SJCRH30 (cell line): ENCODE measurements at places on chromosomes 4 and X. TPM values are rescaled to one million over a fixed set of nuclear protein-coding genes. Genes with fewer than 3 reads are reported as not detected.

Gene HAND2
- 2.3 and 3.4 TPM in 2 replicates for total RNA-seq

Gene ADH1C
- total RNA-seq, result not detected in 2 replicates

Gene ERCC6L
- 34.8 and 36.6 TPM in 2 replicates for total RNA-seq

Gene KLHL34
- 0.03 TPM in 1 of 2 replicates, not detected in the other for total RNA-seq

Gene PAPSS1
- total RNA-seq, result 46.5 and 50.0 TPM in 2 replicates

DNA sequence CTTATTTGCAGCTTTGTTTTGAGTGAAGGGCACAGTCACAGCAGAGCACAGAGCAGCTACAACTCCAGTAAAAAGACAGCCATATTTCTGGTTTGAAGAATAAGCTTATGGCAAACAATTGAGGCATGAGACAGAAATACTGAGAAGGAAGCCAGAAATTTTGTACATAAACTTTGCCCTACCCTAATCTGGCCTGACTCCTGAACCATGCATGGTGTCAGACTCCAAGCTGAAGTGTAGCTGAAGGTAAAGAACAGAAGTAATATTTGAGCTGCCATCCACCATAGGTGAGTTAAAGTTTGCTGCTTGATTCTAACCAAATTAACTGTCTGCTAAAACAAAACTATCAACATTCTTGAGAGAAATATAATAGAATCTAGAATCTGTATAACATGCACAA, 24.5 kb upstream of the TMEM192 start:
- no peak for DNase-seq
- H3K36me3 ChIP-seq, result no peaks in the 10 kb centered on the region
- H3K4me1 ChIP-seq, result no peaks in the 10 kb centered on the region
- H3K27me3 ChIP-seq, result no peaks in the 10 kb centered on the region

DNA sequence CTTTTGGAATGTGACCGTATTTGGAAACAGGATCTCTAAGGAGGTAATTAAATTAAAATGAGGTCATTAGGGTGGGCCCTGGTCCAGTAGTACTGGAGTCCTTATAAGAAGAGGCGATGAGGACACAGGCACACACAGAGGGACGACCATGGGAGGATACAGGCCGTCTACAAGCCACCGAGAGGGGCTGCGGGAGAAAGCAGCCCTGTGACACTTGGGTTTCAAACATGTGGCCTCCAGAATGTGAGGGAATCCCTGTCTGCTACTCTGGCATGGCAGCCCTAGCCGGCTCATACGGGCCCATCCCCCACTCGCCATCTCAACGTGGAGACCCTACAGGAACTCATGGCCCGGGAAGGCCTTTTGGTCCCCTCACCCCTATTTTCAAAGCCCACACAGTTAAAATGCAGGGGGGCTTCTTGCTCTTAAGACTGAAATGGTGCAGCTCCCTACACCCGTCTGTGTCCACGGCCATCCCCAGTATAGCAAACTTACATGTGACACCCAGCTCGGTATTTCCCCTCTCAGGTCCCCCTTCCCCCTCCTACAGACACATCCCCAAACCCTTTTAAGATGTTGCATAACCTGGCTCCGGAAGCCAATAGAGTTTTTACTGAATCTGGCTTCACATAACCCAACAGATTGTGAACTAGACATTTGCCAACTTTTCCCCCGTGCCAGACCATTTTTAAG, 124.1 kb upstream of the TBL1X start:
- peak overlapping the region; percentile 53 for H3K4me3 ChIP-seq
- no peaks in the 10 kb centered on the region for H3K36me3 ChIP-seq
- H3K4me1 ChIP-seq, result peaks cover 13% of the 10 kb centered on the region

DNA sequence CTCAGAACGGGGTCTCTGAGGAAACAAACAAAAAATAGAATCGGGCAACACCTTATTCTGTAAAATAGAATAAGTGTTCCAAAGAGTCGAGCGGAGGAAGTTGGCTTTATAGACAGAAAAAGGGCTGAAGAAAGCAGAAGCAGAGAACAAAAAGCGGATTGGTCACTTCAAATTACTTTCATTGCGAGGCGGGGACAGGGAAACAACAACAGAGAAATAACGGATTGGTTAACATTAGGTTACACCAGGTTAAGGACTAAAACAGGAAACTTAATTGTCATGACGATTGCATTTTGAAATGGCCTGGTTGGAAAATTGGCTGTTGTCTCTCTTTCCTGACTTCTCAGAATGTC, 433 bp upstream of the COQ2 start:
- no peaks in the 10 kb centered on the region for H3K36me3 ChIP-seq
- no peaks in the 10 kb centered on the region for H3K27me3 ChIP-seq
- H3K4me1 ChIP-seq, result 0 out of 2 replicates have a peak, but pooled peaks cover 3% of the 10 kb centered on the region

DNA sequence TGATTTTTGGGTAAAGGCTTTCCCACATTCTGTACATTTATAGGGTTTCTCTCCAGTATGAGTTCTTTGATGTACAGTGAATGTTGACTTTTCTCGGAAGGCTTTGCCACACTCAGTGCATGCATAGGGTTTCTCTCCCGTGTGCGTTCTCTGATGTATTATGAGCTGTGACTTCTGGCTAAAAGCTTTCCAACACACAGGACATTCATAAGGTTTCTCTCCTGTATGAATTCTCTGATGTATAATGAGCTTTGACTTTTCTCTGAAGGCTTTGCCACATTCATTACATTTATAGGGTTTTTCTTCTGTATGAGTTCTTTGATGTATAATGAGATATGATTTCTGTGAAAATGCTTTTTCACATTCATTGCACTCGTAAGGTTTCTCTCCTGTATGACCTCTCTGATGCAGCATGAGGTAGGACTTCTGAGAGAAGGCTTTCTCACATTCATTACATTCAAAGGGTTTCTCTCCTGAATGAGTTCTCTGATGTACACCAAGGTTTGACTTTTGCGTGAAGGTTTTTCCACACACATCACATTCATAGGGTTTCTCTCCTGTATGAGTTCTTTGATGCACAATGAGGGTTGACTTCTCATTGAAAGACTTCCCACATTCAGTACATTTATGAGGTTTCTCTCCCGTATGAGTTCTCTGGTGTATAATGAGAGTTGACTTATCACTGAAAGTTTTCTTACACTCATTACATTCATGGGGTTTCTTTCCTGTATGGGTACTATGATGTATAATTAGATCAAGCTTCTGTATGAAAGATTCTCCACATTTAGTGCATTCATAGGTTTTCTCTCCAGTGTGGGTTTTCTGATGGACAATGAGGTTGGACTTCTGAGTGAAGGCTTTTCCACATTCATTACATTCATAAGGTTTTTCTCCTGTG, 27.3 kb downstream of the ZNF182 start:
- no peak overlapping the region for H3K4me3 ChIP-seq
- no peaks in the 10 kb centered on the region for H3K4me1 ChIP-seq
- no peak for DNase-seq
- no peaks in the 10 kb centered on the region for H3K27me3 ChIP-seq

GRCh38 chr4:145734576-145735346, 54.8 kb downstream of the C4orf51 start:
- DNase-seq, result peak; percentile 20
- H3K27ac ChIP-seq, result peak overlapping the region; percentile 93
- H3K4me3 ChIP-seq, result no peak overlapping the region
- H3K27me3 ChIP-seq, result no peaks in the 10 kb centered on the region
- no peaks in the 10 kb centered on the region for H3K36me3 ChIP-seq

GRCh38 chr4:176841711-176842112, 49.0 kb upstream of the VEGFC start:
- H3K4me1 ChIP-seq, result peaks cover 14% of the 10 kb centered on the region
- no peak overlapping the region for H3K27ac ChIP-seq
- no peaks in the 10 kb centered on the region for H3K36me3 ChIP-seq
- H3K4me3 ChIP-seq, result no peak overlapping the region

GRCh38 chr4:171242831-171243230, 570.4 kb upstream of the GALNTL6 start:
- no peaks in the 10 kb centered on the region for H3K4me1 ChIP-seq
- no peaks in the 10 kb centered on the region for H3K27me3 ChIP-seq
- no peak for DNase-seq
- H3K36me3 ChIP-seq, result no peaks in the 10 kb centered on the region
- no peak overlapping the region for H3K4me3 ChIP-seq

- H3K4me3 ChIP-seq, result no peak within 1 kb of the TSS
- H3K4me1 ChIP-seq, result no peaks in the 10 kb centered on the region; the same call in 1 of the 2 replicates
- no peaks in the 10 kb centered on the region; the same call in 1 of the 2 replicates for H3K27me3 ChIP-seq
- DNase-seq, result no peak
Measured at GRCh38 chr4:75630174-75630936, at the start of gene CDKL2. CDKL2 (minus strand) TSS chr4:75630528; CDS start chr4:75625988, 4,540 bp downstream.

DNA sequence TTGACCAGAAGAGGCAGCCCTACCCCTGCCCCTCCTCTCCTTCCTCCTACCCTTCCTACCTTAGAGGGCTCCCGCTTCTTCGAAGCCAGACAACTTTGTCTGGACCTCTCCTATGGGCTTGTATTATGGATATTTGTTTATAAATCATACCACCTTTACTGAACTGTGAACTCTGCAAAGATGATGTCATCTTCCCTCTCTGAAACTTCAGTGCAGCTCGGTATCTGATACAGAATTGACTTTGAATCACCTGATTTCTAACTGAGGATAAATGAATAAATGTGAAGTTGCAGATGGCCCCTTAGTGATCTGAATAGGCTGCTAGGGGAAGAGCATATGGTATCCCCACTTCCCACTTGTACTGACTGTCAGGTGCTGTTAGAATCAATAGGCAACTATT, 1.1 kb upstream of the OTC start:
- H3K27me3 ChIP-seq, result no peaks in the 10 kb centered on the region
- no peak overlapping the region for H3K4me3 ChIP-seq
- H3K36me3 ChIP-seq, result no peaks in the 10 kb centered on the region

DNA sequence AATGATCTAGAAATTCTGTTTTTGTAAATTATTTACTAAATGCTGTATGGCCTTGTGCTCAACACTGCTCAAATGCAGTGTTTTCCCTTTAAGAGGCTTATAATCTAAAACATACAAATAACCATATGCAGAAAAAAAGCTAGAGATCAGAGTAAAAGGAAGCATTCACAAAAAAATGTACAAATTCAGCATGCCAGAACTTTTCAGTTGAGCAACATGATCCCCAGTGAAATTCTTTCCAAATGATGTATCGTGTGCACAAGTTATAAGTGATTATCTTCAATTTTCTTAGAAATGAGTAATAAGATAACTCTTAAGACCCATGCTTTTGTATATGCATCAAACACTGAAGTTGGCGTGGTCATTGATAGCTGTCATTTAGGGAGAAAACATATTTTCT, 5.0 kb downstream of the GPC3 start:
- H3K36me3 ChIP-seq, result no peaks in the 10 kb centered on the region
- no peak overlapping the region for H3K4me3 ChIP-seq
- H3K27ac ChIP-seq, result no peak overlapping the region
- DNase-seq, result no peak
- H3K27me3 ChIP-seq, result no peaks in the 10 kb centered on the region

GRCh38 chr4:47788126-47788525, 49.7 kb downstream of the CORIN start:
- DNase-seq, result no peak
- no peak overlapping the region for H3K4me3 ChIP-seq
- no peaks in the 10 kb centered on the region for H3K27me3 ChIP-seq
- H3K4me1 ChIP-seq, result no peaks in the 10 kb centered on the region
- no peak overlapping the region for H3K27ac ChIP-seq
- H3K36me3 ChIP-seq, result no peaks in the 10 kb centered on the region

DNA sequence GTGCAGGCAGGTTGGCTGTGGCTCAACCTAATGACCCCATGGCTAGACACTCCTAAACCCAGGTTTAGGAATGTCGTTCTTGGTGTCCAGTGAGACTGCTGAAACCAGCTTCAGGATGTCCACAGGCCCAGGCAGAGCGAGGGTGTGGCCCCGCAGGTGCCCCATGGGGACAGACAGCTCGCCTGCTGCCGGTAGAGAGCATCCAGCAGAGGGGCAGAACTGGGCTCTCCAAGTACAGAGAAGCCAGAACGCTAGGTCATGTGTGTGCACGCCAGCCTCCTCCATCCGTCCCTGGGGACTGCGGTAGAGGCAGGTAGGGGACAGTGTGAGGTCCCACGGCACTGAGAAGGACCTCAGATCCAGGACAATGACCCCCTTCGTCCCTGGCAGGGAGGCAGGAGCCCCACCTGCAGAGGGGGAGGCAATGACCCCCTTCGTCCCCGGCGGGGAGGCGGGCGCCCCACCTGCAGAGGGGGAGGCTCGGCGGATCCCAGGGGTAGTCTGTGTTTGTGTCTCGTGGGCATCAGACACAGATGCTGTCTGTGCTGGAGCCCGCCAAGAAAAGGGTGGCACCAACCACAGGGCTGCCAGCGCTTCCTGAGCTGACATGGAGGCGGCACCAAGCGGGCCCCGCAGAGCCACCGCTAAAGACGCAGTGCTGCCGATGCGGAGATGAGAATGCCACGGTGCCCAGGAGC, 118.4 kb downstream of the FAM53A start:
- peaks cover 5% of the 10 kb centered on the region; the same call in 1 of the 2 replicates for H3K27me3 ChIP-seq
- no peak for DNase-seq
- H3K4me3 ChIP-seq, result no peak overlapping the region
- H3K27ac ChIP-seq, result no peak overlapping the region
- no peaks in the 10 kb centered on the region; the same call in 1 of the 2 replicates for H3K4me1 ChIP-seq

DNA sequence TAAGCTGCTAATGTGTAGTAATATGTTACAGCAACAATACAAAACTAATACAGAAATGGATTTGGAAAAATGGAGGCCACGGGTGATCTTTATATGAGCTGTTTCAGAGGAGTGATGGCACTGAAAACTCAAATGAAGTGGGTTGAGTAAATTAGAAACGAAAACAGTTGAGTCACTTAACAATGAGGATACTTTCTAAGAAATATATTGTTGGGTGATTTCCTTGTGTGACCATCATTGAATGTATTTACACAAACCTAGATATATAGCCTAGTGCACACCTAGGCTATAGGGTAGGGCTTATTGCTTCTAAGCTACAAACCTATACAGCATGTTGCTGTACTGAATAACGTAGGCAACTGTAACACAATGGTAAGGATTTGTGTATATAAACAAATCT, 30.5 kb upstream of the DHX15 start:
- H3K4me1 ChIP-seq, result no peaks in the 10 kb centered on the region
- DNase-seq, result no peak
- H3K27me3 ChIP-seq, result no peaks in the 10 kb centered on the region
- H3K36me3 ChIP-seq, result no peaks in the 10 kb centered on the region
- H3K4me3 ChIP-seq, result no peak overlapping the region
- no peak overlapping the region for H3K27ac ChIP-seq

GRCh38 chr4:73315091-73315490, 56.5 kb upstream of the ANKRD17 start:
- no peaks in the 10 kb centered on the region for H3K36me3 ChIP-seq
- DNase-seq, result no peak
- no peaks in the 10 kb centered on the region for H3K4me1 ChIP-seq
- no peak overlapping the region for H3K4me3 ChIP-seq
- 0 out of 2 replicates have a peak, but pooled peaks cover 2% of the 10 kb centered on the region for H3K27me3 ChIP-seq
- no peak overlapping the region for H3K27ac ChIP-seq

GRCh38 chr4:168522356-168522755, 25.5 kb downstream of the PALLD start:
- DNase-seq, result no peak
- H3K4me3 ChIP-seq, result no peak overlapping the region
- no peaks in the 10 kb centered on the region for H3K27me3 ChIP-seq
- no peaks in the 10 kb centered on the region for H3K36me3 ChIP-seq
- peak overlapping the region; percentile 41; the same call in 1 of the 2 replicates for H3K27ac ChIP-seq

DNA sequence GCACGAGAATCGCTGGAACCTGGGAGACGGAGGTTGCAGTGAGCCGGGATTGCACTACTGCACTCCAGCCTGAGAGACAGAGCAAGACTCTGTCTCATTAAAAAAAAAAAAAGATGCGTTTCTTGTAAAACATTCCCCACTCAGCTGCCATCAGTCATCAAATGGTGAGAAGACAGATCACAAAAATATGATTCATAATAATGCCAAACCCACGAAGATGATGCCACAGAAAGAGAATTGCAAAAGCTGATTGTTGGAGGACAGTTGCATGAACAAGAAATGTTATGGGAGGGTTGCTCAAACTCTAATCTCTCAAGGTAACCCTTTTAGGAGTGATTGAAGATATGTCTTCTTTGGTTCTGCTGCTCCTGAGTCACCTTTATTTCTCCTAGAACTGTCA, 21.4 kb upstream of the SMIM14 start:
- DNase-seq, result no peak
- no peaks in the 10 kb centered on the region for H3K36me3 ChIP-seq
- H3K4me3 ChIP-seq, result no peak overlapping the region
- no peaks in the 10 kb centered on the region for H3K27me3 ChIP-seq
- H3K27ac ChIP-seq, result no peak overlapping the region
